Hepatocyte (in vitro differentiated cells): ENCODE measurements at places on chromosomes 4 and X. TPM values are rescaled to one million over a fixed set of nuclear protein-coding genes. Genes with fewer than 3 reads are reported as not detected.

Gene BTK
- polyA plus RNA-seq, result 0.62 and 1.4 TPM in 2 replicates

Gene SLC25A43
- polyA plus RNA-seq, result 11.3 and 13.1 TPM in 2 replicates

Gene MSMO1
- polyA plus RNA-seq, result 249 and 391 TPM in 2 replicates

Gene MAGEB17
- 0.29 TPM in 1 of 2 replicates, not detected in the other for polyA plus RNA-seq

Gene MND1
- polyA plus RNA-seq, result 2.2 and 3.0 TPM in 2 replicates

Gene DRP2
- 0.11 and 0.22 TPM in 2 replicates for polyA plus RNA-seq

Gene GUCY1B1
- 6.2 and 8.6 TPM in 2 replicates for polyA plus RNA-seq

Gene ENPEP
- polyA plus RNA-seq, result 2.4 and 3.7 TPM in 2 replicates

Gene KIAA1210
- polyA plus RNA-seq, result not detected in 2 replicates

Gene TCEAL5
- polyA plus RNA-seq, result 0.17 TPM in 1 of 2 replicates, not detected in the other

Gene MAGEC3
- polyA plus RNA-seq, result 0.40 TPM in 1 of 2 replicates, not detected in the other

Gene AFAP1
- 6.9 and 9.3 TPM in 2 replicates for polyA plus RNA-seq

Gene ARAP2
- polyA plus RNA-seq, result 5.9 and 8.8 TPM in 2 replicates

Gene MMRN1
- 1.1 TPM in 1 of 2 replicates, not detected in the other for polyA plus RNA-seq

Gene SSX4B
- not detected in 2 replicates for polyA plus RNA-seq

Gene CT45A1
- polyA plus RNA-seq, result not detected in 2 replicates

Gene MAGED1
- polyA plus RNA-seq, result 478 and 533 TPM in 2 replicates

Gene C4orf50
- polyA plus RNA-seq, result not detected in 2 replicates

Gene NUDT10
- 4.5 and 4.6 TPM in 2 replicates for polyA plus RNA-seq

Gene FRMD7
- not detected in 2 replicates for polyA plus RNA-seq

Gene KDM6A
- 13.7 and 20.8 TPM in 2 replicates for polyA plus RNA-seq

Gene MGARP
- polyA plus RNA-seq, result 2.9 and 4.3 TPM in 2 replicates

Gene SPANXN3
- polyA plus RNA-seq, result 1.3 and 2.8 TPM in 2 replicates

Gene MCF2
- polyA plus RNA-seq, result not detected in 2 replicates

Gene IL15
- 0.83 and 3.2 TPM in 2 replicates for polyA plus RNA-seq

Gene NFXL1
- polyA plus RNA-seq, result 7.2 and 9.8 TPM in 2 replicates

Gene GLRB
- polyA plus RNA-seq, result 3.3 and 5.2 TPM in 2 replicates

Gene SULT1B1
- polyA plus RNA-seq, result 10.1 and 10.7 TPM in 2 replicates

Gene MAGEB10
- not detected in 2 replicates for polyA plus RNA-seq

Gene PTCHD1
- polyA plus RNA-seq, result 3.0 and 3.4 TPM in 2 replicates

Gene FMR1NB
- not detected in 2 replicates for polyA plus RNA-seq

Gene ADGRG4
- not detected in 2 replicates for polyA plus RNA-seq

Gene GATA1
- 0.13 TPM in 1 of 2 replicates, not detected in the other for polyA plus RNA-seq

Gene ARMCX4
- 5.2 and 6.2 TPM in 2 replicates for polyA plus RNA-seq

Gene PTTG2
- not detected in 2 replicates for polyA plus RNA-seq

Gene PAGE2B
- polyA plus RNA-seq, result 0.45 TPM in 1 of 2 replicates, not detected in the other

Gene TCEAL6
- polyA plus RNA-seq, result not detected in 2 replicates

Gene PPEF1
- polyA plus RNA-seq, result 0.22 and 0.57 TPM in 2 replicates

Gene FAM120C
- polyA plus RNA-seq, result 4.9 and 5.9 TPM in 2 replicates

Gene SH3RF1
- 12.5 and 16.4 TPM in 2 replicates for polyA plus RNA-seq

Gene TIGD4
- polyA plus RNA-seq, result 0.19 TPM in 1 of 2 replicates, not detected in the other

Gene HTR2C
- not detected in 2 replicates for polyA plus RNA-seq

Gene PCSK1N
- polyA plus RNA-seq, result 97.0 and 97.7 TPM in 2 replicates

Gene BCLAF3
- 6.0 and 7.0 TPM in 2 replicates for polyA plus RNA-seq

Gene ADH4
- 9.2 and 11.0 TPM in 2 replicates for polyA plus RNA-seq
